GM23338 (cell line): ENCODE measurements at places on chromosomes 6 and 20. TPM values are rescaled to one million over a fixed set of nuclear protein-coding genes. Genes with fewer than 3 reads are reported as not detected.
A peak's percentile ranks its signal among the peaks of the same experiment; 100 is the strongest.

DNA sequence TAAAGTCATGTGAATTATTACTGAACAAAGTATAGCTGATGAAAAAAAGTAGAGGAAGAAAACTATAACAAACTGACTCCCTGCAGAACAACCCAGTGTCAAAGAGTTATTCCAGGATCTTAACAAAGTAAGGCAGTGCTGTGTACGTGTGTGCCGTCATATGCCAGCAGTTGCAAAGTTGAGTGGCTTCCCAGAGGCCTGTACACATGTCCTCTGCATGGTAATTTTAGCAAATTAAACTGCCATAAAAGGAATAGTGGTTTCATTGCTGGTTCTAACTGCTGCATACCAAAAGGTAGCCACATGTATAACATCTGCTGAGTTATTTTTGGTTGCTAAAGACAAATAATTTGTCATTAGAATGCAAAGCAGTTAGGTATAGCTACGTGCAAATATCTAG is 44.8 kb downstream of the RIPOR2 start:
- no peak for DNase-seq

DNA sequence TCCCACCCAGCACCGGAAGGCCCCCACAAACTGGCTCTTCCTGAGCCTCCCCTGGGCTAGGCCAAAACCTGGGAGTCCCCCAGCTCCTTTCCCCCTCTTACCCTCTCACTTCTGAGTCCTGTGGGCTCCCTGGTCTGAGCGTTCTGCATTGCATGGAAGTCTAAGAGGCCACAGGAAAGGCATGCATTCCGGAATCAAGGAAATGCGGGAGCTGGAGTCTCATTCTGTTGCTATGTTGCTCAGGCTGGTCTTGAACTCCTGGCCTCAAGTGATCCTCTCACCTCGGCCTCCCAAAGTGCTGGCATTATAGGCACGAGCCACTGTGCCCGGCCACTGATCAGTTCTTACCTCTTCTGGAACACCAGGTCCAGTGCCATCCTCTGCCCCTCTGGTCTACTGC is 45.9 kb downstream of the UBE2V1 start:
- no peak for DNase-seq

GRCh38 chr6:150146436-150146835 is 3.6 kb downstream of the PPP1R14C start:
- DNase-seq: no peak

DNA sequence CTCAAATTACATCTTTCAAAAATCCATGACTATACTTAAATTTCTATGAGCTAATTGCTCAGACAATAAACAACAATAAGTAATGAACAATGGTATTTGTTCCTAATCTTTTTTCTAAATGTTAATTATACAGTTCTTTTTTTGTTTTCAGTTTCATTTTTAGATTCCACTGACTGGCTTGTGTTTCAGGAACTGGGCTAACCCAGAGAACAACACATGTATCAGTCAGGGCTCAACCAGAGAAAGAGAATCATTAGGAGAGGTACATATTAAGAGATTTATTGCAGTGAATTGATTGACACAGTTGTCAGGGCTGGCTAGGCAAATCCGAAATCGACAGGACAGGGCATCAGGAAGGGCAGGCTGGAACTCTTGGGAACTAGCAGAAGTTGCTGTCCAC is 182.8 kb downstream of the GRM1 start:
- DNase-seq: no peak

DNA sequence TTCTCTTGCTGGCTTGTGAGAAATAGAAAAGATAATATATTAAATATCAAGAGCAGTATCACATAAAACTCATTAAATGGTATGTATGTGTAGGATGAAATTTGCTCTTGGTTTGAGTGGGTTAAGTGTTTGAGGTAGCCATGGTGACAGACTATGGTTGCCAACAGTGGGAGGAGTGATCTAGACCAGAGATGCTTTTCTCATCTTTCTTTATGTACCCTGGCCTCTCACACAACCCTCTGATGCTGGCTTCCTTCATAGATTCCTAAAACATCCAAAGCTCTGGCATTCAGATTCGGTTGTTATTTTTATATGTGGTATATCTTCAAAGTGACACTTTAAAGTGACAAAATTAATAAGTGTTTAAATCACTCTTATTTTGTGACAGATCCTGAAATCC is 9.0 kb upstream of the MLIP start:
- DNase-seq: no peak

DNA sequence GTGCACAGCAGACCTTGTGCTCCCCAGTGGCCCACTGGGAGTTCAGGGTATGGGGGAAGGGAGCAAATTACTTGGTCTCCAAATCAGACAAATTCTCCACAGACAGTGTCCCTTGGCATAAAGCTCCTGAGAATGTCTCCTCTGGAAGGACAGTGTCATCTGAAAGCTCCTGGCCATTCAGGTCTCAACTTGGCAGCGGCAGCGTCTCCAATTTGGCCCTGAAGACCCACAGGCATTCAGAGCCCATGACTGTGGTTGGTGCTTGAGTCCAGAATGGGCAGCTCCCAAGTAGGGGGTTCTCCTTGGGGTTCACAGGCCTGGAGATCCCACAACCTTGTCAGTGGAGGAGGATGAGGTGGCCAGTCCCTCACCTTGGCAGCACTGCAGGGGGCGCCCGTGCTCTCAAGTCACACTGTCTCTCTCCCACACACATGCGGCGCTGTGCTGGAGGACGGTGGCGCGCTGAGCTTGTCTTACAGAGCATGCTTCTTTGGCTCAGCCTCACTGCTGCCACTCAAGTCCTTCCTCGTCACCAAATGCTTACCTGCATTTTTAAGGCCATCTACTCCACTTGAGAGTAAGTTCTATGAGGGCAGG is 20.7 kb downstream of the DYNLRB1 start:
- DNase-seq: peak; percentile 80

Gene DLL1
- 4.6 and 4.8 TPM in 2 replicates for total RNA-seq

Gene SNX3
- total RNA-seq: 79.3 and 87.2 TPM in 2 replicates

Gene TAGAP
- 0.43 TPM in 1 of 2 replicates, not detected in the other for total RNA-seq

Gene OR12D3
- not detected in 2 replicates for total RNA-seq

Gene AURKA
- total RNA-seq: 75.8 and 96.9 TPM in 2 replicates
